ENCODE measurements at places on chromosomes 2 and 18.

- no peak for DNase-seq
Observed at GRCh38 chr2:27715318-27716210, 51.9 kb downstream of the SLC4A1AP start.

GRCh38 chr2:54434711-54435110 lies 21.4 kb upstream of the SPTBN1 start:
- DNase-seq = no peak

GRCh38 chr2:71898375-71898774 lies 249.3 kb downstream of the CYP26B1 start:
- no peak for DNase-seq

- no peak for DNase-seq
Observed at GRCh38 chr18:39200153-39200552, 1634.6 kb upstream of the CELF4 start.

DNA sequence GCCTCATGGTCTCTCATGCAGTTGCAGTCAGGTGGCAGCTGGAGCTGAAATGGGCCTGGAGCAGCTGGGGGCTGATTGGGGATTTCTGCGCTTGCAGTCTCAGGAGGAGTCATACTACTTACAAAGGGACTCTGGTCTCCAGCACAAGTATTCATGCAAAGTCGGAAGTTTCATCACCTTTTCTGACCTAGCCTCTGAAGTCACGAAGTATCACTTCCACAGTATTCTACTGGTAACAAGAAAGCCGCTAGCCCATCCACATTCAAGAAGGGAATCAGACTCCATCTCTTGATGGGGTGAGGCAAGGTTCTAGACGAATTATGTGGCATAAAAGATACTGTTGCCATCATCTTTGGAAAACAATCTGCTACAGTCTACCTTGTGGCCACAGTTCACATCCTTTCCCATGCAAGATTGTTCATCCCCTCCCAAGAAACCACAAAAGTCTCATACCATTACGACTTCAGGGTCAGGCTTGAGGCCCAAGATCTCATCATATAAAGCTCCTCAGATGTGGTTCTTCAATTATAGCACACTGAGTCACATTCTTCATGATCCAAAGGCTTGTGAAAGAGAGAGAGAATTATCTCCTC lies 95.3 kb downstream of the SMC6 start:
- no peak for DNase-seq

DNA sequence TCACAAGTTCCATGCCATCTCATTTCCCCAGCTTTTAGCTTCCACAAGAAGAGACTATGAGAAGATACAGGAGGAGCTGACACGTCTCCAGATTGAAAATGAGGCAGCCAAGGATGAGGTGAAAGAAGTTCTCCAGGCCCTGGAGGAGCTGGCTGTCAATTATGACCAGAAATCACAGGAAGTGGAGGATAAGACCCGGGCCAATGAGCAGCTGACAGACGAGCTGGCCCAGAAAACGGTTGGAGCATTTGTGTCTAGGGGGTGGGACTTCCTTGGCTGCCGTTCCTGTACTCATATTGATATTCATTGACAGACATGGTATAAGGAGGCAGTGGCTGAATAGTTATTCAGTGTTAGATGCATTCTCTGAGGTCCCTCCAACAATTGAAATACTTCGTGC lies 57.2 kb upstream of the LYPD6B start:
- no peak for DNase-seq

GRCh38 chr2:196468394-196468793 lies 171.1 kb upstream of the CCDC150 start:
- no peak for DNase-seq

DNA sequence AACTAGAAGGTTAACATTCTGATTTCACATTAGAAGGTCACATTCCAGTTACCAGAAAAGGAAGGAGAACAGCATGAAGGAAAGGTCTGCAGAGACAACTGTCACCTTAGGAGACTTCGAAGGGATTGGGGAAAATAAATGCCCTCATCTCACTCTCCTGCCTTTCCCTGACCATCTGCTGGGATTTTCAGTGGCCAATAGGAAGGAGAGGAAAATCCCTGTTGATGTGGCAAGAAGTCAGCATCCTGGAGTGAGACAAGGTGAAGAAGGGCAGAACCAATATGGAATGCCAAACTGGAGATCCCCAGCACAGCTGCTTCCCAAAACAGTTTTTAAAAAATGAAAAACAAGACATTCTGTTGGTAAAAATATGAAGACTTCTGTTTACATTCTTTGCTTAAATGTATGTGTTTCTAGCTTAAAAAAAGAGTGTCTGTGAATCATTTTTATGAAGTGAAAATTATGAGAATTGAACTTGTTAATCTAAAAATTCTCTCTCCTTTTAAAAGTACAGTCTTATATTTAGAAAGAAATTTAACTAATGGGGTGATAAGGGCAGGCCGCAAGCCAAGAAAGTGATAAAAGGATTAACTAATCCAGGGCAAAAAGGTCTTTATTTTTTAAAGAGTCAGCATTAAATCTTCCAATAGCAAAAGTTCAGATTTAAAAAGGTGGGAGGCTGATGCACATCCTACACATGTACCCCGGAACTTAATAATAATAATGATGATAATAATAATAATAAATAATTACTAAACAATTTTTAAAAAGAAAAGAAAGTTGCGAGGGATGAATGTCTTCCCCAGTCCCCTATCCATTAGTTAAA lies 160.6 kb upstream of the DOK6 start:
- DNase-seq = no peak

DNA sequence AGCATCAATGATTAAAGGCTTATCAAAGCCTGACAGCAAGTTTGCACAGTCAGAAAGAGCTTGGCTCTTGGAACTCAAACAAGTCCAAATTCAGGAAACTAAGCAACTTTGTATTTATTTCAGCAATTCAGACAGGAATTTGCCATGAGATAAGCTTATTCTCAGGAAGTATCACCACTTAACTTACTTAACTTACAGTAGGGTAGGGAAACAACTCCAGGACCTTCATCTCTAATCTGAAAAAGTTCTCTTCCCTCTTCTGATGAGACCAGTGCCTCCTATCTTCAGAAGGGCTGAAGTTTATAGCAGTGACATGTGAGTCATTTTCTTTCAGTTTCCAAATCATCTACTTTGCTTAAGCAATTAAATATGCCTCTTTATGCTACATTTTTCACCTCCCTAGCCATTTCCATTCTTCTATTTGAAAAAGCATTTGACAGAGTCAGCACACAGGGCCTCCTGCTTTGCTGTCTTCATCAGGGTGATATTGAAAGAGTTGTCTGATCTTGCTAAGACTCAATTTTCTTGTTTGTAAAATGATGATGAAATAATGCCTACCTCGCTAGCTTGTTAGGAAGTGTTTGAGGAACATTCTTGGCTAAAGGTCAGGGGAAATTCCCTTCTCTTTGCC lies 389.5 kb downstream of the RND3 start:
- DNase-seq = no peak

All from NCI-H2029 treated with DMSO at 0.1 percent for 48 hours (cell line).